ENCODE measurements at places on chromosomes 1 and 21.

DNA sequence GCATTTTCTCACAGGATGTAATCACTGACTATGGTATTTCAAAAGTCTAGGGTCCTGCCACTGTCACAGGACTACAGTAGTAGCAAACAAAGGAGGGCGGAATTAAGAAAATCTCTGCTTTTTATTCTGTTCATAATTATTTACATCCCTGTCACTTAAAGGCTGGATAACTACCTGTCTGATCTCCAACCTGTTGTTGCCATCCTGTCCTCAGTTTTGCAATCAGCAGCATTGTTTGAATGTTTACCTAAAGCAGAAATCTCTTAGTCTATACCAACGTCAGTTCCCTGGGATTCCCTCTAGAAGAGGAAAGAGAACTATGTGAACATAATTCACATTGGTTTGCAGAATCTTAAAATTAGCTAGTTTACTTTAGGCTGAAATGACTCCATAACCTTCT lies 218.5 kb downstream of the PBX1 start:
- no peak for DNase-seq

DNA sequence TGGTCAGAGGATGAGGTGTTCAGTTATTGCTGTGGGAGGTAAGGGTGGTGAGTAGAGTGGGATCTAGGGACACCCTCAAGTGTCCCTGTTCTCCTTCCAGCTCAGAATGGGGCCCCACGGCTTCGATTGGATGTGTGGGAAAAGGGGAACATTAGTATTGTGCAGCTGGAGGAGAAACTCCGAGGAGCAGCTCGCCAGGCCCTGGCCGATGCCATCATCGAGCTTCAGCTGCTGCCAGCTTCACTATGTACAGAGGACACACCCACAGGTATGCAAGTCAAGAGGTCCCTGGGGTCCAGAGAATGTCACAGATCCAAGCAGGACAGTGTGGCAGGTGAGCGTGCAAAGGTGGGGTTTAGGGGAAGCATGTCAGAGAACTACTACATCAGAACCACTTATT lies 13.9 kb downstream of the HYI start:
- DNase-seq = no peak

GRCh38 chr21:27362249-27362648 lies 395.4 kb upstream of the ADAMTS5 start:
- no peak for DNase-seq

DNA sequence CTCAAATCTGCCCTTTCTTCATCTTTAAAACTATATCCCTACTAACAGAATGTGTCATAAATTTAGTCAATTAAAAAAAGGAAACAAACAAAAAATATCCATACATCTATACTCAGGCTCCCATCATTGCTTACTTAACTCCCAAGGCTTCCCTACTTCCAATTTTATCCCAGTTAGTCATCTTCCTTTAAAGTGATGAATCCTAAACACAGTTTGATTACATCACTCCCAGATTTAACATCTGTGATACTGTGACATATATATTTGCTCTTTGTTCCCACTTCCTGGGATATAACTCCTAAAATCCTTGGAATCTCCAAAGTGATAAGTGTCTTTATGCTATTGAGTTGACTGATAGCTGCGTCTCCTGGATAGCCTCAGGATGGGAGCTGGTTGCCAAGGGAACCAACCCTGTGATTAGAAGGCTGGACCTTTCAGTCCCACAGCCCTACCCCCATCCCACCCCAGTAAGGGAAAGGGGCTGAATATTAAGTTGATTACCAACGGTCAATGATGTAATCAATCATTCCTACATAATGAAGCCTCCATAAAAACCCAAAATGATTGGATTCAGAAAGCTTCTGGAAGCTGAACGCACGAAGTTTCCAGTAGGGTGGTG lies 21.6 kb downstream of the GLMN start:
- DNase-seq = peak; percentile 91

DNA sequence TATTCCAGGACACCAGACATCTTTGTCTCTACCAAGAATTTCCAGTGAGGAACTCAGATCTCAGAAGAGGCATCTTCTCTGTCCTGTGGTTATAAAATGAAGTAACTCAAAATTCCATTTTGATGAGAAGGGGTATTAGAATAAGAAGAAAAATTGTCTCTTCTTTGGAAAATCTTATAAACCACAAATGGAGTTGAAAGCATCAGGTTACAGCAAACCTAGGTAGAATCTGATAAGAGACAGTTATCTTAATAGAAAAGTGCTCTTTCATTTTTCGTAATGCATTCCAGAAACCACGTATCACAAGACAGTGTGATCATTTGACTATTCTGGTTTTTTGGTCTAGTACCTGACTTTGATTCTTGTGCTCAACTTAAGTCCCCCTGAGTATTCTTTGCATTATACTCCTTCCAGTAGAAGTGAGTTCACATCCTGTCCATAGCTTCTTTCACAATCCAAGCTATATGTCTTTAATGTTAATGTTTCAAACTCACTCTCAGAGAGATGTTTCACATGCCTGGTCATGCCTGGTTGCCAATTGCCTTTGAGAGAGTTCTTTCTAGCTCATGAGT lies 120.9 kb upstream of the PRDX6 start:
- DNase-seq = peak; percentile 24

DNA sequence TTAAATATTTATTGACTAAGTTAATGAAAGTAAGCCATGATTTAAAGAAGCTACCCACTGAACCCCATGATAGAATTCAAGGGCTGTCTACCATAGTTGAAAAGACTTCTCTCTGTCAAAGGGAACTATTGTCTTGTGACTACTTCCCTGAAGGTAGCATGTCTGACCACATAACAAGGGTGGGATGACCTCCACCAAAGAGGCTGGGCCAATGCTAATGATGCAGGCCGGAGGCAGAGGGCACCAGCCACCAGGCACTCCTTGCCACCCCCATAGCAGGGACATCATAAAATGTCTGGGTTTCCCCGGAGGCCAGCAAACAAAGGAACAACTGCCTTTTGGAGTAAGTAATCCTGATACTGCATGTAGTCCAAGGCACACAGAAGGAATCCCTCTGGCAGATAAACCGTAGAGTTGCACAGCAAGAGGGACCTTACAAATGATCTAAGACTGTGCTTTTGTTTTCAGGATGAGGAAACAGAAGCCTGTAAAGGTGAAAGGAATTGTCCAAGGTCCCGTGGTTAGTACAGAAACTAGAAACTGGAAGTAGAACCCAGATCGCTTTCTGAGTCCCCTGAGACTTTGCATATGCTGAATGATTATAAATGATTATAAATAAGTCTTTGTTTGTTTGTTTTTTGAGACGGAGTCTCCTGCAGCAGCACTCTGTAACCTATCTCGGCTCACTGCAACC lies 33.5 kb upstream of the ITPKB start:
- no peak for DNase-seq

DNA sequence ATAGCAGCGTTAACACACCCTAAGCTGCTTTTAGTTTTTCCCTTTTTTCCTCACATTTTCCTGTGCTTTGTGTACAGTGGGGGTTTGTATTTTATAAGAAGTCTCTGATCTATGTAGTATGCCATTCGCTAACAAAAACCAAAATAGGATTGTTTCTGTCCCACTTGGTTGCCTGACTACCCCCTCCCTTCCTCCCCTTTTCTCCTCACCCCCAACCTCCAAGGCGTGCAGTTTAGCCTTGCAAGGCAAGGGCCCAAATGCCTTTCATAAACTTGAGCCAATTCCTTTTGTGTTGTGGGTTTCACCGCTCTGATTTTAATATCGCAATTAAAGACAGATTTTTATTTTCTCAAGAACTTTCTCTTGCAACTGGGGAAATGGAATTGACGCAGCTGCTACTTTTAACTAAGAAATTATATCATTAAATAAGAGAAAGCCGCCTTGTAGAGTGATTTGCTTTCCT lies 276.9 kb downstream of the TM2D1 start:
- DNase-seq = no peak

- DNase-seq = no peak
Measured at GRCh38 chr1:84896279-84896678, 3.3 kb upstream of the LPAR3 start.

- no peak for DNase-seq
Measured at GRCh38 chr1:181406989-181407388, 76.3 kb upstream of the CACNA1E start.

- peak; percentile 16 for DNase-seq
Measured at GRCh38 chr1:100344774-100345173, 7.5 kb upstream of the CDC14A start.

DNA sequence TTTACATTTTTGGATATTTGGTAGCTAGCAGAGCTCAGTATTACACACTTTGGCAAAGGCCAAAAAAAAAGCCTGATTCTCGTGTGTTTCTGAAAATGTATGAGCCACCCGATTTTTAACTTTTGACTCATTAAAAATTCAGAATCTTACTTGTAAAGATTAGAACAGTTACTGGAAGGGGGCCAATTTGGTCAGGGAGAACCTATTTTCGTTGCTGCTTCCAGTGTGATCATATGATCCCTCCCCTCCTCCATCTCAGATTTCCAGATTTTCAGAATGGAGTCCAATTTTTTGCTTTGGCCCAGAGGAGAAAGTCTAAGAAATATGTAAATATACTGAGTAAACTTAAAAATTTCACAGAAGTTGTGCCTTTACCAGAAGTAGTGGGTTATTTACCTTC lies 3.2 kb upstream of the OR2AK2 start:
- no peak for DNase-seq

GRCh38 chr1:234148816-234149215 lies 224.4 kb upstream of the COA6 start:
- no peak for DNase-seq

DNA sequence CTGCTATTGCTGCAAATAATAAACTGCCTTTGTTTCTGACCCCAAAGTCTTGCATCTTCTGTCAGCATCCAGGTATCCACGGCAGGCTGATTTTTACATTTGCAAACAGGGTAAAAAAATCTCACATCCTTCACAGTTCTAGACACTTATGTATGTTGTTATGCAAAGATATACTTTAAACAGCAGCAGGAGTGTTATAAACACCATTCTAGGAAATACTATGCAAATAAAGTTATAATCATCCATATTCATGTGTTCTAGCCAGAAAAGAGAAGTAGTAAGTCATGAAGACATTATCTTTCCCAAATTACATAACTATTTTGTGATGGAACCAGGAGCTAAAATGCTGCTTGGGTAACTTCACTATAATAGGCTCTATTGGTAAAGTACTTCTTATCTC lies 534.2 kb downstream of the LTN1 start:
- no peak for DNase-seq

DNA sequence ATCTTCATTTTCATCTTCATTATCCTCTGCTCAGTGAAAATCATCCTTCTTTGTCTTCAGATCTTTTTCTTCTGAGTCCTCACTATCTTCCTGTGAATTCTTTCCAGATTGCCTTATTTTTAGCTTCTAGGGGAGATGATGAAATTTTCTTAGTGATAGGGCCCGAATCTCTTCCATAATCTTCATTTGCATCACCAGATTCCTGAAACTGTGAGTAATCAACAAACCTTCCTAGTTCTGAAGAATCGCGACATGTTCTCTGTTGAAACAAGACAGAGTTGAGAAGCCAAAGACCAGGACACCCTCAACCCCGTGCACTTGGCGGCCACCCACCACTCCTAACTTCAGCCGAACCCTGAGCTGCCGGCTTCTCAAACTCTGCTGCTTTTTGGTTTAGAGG lies 92.8 kb upstream of the CDC42BPA start:
- no peak for DNase-seq

DNA sequence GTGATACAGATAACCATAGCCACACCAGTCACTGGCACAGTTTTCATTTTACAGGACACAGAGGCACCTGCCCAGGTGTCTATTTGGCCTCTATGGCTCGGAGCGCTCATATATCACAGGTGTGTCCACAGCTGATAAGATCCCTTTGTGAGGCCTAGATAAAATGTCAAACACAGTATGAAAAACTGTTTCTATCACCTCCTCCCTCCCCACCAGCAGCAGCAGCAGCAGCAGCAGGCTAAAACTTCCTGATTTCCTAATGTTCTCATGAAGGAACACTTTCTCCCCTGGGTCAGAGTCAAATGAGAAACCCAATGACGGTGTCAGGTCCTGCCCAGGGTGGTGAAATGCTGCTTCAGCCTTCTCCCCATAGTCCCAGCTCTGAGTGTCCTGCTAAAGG lies 24.4 kb downstream of the ELAPOR1 start:
- DNase-seq = no peak

DNA sequence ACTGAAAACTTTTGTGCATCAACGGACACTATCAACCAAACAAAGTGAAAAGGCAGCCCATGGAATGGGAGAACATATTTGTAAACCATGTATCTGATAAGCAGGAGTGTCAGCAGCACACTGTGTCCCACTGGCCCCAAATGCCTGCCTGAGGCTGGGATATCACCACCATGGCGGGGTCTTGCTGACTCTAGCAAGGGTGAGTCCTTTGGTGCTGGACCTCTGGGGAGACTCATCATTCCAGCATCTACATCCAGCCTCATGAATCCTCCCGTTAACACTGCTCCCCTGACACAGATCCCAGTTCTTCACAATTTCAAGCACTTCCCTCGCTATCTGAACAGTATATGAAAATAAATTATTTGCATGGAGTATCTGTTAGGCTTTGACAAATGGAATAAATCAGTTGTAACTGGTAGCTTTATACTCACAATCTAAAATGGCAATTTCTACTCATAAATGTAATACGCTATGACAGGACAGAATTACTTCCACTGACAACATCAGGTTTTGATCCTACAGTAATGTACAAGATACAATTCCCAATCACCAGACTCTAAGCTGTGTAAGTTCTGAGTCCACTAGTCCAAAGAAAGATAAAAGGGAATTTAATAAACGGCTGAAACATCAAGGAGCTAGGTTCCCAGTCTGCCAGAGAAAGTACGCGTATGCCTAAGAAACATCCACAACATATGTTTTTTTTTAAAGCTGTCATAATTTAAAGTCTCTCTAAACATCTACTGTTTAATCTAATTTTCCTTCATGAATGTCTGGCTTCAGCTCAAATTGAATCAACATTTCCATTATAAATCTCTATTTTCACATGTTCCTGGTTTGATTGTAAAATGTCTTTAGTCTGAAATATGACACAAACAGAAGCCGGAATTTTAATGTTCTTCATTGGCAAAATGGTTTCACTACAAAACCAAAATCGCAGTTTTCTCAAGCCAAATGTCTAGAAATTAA lies 95.1 kb downstream of the SIPA1L2 start:
- DNase-seq = no peak

DNA sequence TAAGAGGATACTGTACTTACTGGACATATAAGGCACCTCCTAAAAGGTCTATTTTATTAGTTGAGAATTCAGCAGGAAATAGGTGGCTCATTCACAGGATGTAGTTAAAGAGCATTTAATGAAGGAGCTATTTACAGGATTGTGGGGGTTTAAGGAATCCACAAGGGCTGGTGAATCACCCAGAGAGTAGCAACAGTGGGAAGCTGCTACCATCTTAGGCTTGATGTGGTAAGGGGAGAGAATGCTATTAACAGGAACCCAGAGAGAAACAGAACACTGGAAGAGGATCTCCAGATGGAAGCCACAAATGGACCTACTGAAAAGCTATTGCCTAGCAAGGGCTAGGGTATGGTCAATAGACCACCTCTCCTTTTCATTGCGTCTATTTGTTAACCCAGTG lies 52.0 kb upstream of the COL11A1 start:
- peak; percentile 47 for DNase-seq

GRCh38 chr21:34523019-34523555 lies 11.1 kb upstream of the KCNE1 start:
- no peak for DNase-seq

Data from fibroblast of skin of back (primary cell).